IMR-90 (cell line): ENCODE measurements at places on chromosomes 1 and 21.

GRCh38 chr1:63199706-63200335 is 122.5 kb upstream of the FOXD3 start:
- DNase-seq = no peak

- DNase-seq = no peak
Observed at GRCh38 chr1:14426854-14427253, 171.6 kb upstream of the KAZN start.

DNA sequence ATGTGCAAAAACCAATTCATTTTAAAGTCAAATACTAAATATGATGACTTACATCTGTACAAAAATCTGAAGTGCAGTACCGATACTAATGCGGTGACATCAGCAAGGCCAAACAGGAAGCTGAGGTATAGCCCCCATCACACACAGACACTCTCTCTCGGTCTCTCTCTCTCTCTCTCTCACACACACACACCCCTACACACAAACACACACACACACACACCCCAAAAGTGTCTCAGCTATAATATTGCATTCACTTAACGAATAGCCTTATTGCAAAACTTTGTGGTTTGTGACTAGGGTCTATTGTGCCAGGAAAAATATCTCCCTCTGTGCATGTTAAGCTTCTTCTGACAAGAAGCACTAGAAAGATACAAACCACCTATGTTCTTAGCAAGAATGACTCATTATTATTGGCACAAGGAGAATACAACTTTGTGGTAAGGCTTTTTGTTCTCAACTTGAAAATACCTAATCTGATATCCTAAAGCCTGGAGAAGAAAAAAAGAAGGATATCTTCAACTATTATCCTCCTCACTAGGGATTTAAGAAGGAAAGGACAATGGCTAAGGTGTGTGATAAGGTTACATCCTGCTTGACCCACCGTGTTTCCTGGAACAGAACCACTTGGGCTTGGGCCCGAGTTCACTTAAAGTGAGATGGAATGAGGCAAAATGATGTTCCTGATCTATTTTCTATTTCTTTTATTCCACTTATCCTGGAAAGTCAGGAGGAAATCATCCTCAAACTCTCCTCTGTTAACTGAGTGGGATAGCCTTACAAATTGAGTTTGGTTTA is 107.1 kb downstream of the NIBAN1 start:
- DNase-seq = peak; percentile 96

DNA sequence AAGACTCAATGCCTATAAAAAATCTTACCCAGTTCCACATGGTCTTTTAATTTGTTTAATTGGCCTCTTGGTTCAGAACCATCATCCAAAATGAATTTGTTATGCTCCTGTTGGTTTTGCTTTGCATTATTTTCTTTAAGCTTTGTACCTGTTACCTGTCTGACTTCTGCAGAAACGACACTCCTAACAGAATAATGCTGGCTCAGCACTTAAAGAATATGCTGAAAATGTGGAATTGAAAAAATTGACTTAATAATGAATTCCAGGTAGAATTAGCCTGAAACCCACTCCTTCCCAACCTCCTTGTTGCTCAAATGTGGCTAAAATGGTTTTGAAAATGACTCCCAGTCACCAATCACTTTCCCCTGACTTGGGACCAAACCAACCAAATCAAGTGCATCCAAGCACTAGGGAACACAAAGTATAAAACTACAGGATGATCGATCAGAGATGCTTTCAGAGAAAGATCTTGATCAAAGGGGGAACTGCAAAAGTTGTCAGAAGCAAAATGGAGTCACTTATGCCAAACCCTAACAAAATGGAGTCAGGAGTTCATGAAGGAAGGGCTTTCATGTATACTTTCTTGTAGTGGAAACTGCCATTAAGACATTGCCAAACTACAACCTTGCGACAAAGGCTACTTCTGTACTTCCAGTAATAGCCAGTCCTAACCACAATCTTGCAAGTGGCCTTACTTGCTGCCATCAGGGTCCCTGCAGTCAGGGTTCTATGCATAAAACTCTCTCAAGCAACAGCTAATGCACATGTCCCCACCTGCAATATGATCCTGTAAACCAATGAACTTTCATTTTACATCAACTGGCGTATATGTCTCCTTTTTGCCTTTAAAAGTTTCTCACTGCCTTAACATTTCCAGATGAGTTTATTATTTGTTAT is 5.4 kb downstream of the GBP7 start:
- no peak for DNase-seq
